ENCODE measurements at places on chromosomes 3 and 15. TPM values are rescaled to one million over a fixed set of nuclear protein-coding genes. Genes with fewer than 3 reads are reported as not detected.

The DUOXA2 gene
- total RNA-seq: not detected

The ISLR gene
- 11.5 TPM for total RNA-seq

The CTDSPL gene
- 111 TPM for total RNA-seq

DNA sequence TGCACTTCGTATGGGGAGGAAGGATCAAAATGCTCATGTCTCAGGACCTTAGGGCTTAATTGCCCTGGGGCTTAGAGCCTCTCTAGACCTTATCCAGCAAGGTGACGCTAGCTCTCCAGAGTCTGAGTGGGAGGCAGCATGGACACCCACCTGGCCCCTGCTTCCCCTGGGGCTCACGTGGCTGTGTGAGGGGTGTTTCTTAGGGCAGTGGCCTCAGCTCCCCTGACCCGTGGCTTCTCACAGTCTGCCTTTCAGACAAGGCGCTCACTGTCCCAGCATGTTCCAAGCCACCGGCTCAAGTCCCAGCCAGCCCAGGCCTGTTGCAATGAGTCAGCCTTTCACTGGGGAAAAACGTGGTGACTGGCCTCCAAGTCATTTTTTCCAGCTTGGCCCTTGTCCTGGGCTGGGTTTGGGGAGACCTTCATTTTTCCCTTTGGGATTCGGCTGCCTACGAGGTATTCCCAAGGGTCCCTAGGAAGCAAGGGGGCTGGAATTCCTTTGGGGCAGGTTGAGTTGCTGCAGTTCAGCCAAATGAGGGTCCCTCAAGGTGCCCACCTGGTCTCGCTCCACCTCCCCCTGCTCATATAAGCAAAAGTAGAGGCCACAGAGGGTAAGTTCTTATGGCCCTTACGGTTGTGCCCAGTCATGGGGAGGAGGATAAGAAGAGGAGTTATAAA is 15.7 kb downstream of the BHLHE40 start:
- H3K27me3 ChIP-seq: no peaks in the 10 kb centered on the region
- peak overlapping the region; percentile 65 for H3K27ac ChIP-seq
- peak; percentile 85 for DNase-seq
- H3K4me1 ChIP-seq: peaks cover 23% of the 10 kb centered on the region

GRCh38 chr15:48976444-48977088 is 12.8 kb upstream of the SHC4 start:
- no peak for DNase-seq
- H3K27me3 ChIP-seq: no peaks in the 10 kb centered on the region
- peaks cover 14% of the 10 kb centered on the region for H3K4me1 ChIP-seq

DNA sequence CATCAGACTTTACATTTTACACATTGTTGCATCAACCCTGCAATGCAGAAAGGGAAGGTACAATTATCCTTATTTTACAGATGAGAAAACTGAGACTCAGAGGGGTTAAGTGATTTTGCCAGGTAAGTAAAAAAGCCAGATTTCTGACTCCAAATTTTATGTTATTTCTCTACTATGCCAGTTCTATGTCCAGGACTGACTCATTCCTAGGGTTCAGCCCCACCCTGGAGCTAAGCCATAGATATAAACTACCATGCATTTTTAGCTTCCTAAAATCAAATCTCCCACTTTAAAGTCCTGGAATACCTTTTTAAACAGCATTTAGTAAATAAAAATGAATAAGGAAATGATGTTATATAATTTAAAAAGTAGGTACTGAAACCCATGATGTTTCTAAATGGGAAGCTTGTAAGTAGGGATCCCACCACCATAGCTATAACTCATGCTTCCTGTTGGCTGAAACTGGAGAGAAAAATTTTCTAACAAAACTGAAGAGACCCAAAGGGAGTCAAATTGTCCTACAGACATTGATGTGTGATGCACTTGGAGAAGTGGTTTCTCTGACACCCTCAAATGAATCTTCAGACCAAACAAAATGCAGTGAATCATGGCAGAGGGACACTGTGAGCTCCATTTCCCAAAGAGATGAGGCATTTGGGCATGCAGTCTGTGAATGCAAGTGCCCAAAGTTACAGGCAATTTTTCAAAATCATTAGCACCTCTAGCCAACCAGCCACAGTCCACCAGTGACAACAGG is 301.7 kb upstream of the UMPS start:
- H3K4me1 ChIP-seq: peaks cover 13% of the 10 kb centered on the region
- H3K4me3 ChIP-seq: no peak overlapping the region
- no peak for DNase-seq

DNA sequence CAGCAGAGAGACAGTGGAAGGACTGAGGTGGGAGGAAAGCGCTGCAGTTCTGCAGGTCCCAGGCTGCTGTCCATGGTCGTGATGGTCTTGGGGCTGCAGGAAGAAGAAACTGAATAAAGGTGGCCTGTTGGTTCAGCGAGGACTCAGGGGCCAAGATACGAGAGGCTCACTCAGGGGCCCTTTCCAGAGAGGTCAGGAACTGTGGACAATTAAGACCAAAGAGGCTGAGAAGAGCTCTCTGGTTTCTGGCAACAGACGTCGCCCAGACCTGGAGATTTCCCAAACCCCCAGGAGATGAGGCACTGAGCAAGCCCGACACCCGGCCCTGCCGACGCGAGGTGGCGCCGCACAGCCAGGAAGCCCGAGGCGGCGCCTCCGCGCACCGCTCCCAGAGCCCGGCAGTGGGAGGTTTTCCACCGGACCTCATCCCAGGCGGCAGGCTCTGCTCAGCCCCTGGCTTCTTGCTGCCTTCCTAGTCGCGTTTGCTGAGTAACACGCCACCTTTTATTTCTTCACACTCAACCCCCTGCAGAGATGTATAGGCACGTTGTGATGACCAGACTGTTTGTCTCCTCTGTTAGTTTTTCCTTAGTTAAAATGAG is 56.4 kb upstream of the ARRDC4 start:
- H3K4me1 ChIP-seq: peaks cover 20% of the 10 kb centered on the region
- H3K27me3 ChIP-seq: peaks cover 29% of the 10 kb centered on the region
- no peak overlapping the region for H3K27ac ChIP-seq
- H3K4me3 ChIP-seq: no peak overlapping the region
- H3K36me3 ChIP-seq: no peaks in the 10 kb centered on the region

DNA sequence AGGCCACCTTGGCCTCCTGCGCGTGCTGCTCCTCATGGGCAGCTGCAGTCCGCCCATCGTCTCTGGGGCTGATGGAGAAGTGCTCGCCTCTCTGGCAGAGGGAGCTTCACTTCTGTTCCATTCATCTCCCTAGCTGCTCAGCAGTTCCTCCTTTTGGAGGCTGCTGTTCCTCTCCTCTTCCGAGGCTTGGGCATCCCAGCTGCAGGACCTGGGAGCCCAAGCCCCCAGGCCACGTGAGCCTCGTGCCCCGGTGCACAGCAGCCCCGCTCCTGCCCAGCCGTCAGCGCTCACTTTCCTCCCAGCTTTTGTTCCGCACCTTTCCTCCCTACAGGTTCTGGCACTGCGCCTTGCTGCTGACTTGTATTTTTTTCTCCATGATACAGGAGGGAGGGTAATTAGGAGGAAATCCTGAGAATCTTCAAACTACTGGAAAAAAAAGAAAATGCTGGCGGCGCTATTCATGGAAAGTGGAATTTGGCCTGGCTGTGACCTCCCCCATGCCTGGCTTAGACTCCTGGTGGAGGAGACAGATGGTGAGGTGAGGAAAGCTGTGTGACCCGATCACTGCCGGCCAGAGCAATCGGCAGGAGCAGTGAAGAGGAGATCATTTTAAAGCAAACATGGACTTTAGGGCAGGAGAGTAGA is 210.1 kb downstream of the CHST2 start:
- H3K27me3 ChIP-seq: no peaks in the 10 kb centered on the region
- no peak overlapping the region for H3K4me3 ChIP-seq
- H3K36me3 ChIP-seq: no peaks in the 10 kb centered on the region

DNA sequence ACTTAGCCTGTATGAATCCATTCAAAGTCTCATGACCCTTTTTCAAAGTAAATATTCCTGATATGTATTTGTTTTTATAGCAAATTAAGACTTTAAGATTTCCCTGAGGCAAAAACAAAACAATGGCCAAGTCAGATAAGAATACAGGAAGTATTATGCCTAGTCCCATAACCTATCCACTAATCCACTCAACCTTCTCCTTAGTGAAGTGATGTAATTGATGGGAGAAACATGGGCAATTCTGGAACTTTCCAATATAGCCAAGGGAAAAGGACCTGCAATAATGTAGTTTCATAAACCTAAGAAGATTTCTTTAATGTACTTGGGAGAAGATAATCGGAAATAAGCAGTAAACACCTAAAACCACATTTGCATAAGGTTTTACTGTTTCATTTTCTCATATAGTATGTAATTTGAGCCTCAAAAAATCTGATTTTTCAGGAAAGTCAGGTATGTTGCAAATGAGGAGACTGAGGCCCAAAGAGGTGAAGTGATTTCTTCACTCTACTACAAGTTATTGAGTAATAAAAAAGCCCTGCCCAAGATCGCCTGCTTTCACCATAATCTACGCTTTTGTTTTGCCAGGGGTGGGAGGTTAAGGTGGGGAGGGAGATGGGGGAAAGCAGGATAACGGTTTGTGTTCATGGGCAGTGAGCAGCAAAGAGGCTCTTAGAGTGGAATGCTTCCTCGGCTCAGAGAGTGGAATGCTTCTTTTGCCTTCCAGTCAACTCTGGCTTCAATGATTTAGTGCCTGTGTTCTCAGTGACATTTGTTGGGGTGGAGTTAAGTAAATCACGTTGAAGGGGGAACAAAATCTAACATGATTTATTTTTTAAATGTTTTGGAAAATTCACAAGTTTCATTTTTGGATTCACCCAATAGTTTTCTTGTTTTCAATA is 95.0 kb upstream of the FNDC3B start:
- no peaks in the 10 kb centered on the region for H3K4me1 ChIP-seq
- H3K27me3 ChIP-seq: no peaks in the 10 kb centered on the region
- no peaks in the 10 kb centered on the region for H3K36me3 ChIP-seq
- H3K27ac ChIP-seq: no peak overlapping the region
- H3K4me3 ChIP-seq: no peak overlapping the region

DNA sequence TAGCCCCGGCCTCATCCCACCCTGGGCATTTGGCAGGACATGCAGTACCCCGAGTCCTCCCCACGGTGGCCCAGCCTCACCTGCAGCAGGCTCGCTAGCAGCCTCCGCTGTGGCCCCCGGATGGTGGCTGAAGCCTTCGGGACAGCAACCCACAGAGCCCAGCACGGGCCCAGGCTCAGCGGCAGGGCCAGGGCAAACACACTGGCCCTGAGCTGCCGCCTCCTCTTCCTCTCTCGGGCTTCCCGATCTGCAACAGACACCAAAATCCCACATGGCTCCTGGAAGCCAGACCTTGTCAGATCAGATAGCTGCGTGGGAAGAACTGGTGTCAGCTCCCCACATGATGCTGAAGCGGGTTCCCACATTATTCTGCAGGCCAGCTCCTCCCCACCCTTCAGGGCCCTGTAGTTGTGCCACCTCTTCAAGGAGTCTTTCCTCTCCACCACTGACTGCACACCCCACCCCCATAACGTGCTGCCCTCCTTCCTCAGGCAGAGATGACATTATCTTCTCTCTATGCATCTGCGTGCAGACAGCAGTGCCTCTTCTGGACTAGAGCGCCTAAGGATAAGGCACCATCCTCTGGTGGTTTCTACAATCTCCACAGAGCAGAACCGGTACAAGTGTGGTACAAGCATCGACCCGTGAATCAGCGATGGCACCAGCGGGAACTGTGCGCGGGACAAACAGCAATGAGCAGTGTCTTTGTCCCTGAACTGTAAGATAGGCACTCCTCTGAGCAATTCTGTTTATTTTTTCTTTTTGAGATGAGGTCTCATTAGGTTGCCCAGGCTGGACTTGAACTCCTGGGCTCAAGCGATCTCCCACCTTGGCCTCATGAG is 9.5 kb downstream of the TMEM44 start:
- H3K27me3 ChIP-seq: no peaks in the 10 kb centered on the region
- DNase-seq: no peak
- H3K36me3 ChIP-seq: peaks cover 19% of the 10 kb centered on the region
- H3K4me3 ChIP-seq: no peak overlapping the region

DNA sequence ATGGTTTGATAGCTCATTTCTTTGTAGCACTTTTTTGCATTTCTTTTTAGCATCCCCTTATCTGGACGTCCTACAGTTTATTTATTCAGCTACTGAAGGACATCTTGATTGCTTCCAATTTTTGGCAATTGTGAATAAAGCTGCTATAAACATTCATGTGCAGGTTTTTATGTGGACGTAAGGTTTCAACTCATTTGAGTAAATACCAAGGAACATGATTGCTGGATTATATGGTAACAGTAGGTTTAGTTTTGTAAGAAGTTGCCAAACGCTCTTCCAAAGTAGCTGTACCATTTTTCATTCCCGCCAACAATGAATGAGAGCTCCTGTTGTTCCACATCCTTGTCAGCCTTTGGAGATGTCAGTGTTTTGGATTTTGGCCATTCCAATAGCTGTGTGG is 29.5 kb upstream of the ACTL6A start:
- H3K36me3 ChIP-seq: no peaks in the 10 kb centered on the region
- H3K27me3 ChIP-seq: no peaks in the 10 kb centered on the region
- no peaks in the 10 kb centered on the region for H3K4me1 ChIP-seq
- no peak overlapping the region for H3K4me3 ChIP-seq

DNA sequence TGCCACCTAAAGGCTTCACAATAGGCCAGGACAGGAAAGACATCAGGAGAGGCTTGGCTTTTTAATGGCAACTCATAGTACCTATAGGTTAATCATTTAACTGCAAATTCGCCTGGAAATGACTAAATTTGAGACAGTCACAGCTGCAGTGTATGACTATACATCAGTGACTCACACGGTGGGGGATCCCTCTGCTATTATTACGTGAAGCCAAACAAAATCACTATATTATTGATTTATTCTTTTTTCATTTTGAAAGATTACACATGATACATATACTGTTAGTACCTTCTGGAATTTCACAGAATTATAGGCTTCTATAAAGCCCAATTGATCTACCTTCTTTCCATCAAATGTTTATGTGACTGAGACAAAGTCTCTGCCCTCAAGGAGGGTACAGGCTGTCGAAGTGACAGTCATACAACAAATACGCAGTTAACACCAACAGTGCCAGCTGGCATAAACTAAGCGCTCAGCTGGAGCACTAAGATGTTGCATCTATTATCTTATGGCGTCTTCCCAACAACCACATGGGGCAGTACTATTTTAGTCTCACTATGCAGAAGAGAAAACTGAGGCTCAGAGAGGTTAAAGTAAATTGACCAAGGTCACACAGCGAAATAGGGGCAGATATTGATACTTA is 82.0 kb upstream of the LMOD3 start:
- no peak for DNase-seq
- no peaks in the 10 kb centered on the region for H3K36me3 ChIP-seq
- H3K4me1 ChIP-seq: peaks cover 28% of the 10 kb centered on the region
- no peak overlapping the region for H3K4me3 ChIP-seq

DNA sequence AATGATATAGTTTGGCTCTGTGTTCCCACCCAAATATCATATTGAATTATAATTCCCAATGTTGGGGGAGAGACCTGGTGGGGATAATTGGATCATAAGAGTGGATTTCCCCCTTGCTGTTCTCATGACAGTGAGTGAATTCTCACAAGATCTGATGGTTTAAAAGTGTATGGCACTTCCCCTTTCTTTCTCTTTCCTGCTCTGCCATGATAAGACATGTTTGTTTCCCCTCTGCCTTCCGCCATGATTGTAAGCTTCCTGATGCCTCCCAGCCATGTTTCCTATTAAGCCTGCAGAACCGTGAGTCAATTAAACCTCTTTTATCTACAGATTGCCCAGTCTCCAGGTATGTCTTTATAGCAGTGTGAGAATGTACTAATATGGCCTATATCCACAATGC is 126.7 kb upstream of the GMNC start:
- no peaks in the 10 kb centered on the region for H3K27me3 ChIP-seq
- H3K36me3 ChIP-seq: no peaks in the 10 kb centered on the region
- H3K4me1 ChIP-seq: no peaks in the 10 kb centered on the region
- no peak overlapping the region for H3K27ac ChIP-seq
- no peak for DNase-seq

- H3K4me3 ChIP-seq: no peak overlapping the region
- H3K27me3 ChIP-seq: no peaks in the 10 kb centered on the region
- peaks cover 32% of the 10 kb centered on the region for H3K4me1 ChIP-seq
These were observed 115.7 kb upstream of the TSPAN3 start for GRCh38 chr15:77186594-77187011.

- H3K27me3 ChIP-seq: no peaks in the 10 kb centered on the region
- H3K4me1 ChIP-seq: no peaks in the 10 kb centered on the region
- no peak overlapping the region for H3K27ac ChIP-seq
These were observed 330.5 kb downstream of the ROBO2 start for GRCh38 chr3:77370413-77370812.
